ENCODE measurements at places on chromosomes 12 and 14.

GRCh38 chr14:64930085-64930843, 12.3 kb downstream of the GPX2 start:
- DNase-seq, result no peak

- no peak for DNase-seq
These were observed 70.6 kb downstream of the SAMD4A start for GRCh38 chr14:54637270-54638134.

GRCh38 chr12:110165540-110166159, 41.5 kb downstream of the IFT81 start:
- DNase-seq, result no peak

DNA sequence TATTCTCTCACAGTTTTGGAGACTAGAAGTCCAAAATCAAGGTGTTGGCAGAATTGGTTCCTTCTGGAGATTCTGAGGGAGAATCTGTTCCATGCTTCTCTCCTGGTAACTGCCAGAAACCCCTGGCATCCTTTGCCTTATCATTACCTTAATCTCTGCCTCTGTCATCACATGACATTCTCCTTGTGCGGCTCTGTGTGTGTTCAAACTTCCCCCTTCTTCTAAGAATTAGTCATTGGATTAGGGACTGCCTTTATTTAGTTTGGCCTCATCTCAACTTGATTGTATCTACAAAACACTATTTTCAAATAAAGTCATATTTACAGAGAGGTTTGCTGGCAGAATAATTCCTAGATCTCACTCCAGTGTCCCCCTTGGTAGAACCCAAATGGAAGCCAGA, 68.9 kb downstream of the ZNF641 start:
- DNase-seq, result no peak

GRCh38 chr12:94545935-94546771, 86.5 kb upstream of the CEP83 start:
- DNase-seq, result no peak

- DNase-seq, result no peak
These were observed 116.6 kb downstream of the ETV6 start for GRCh38 chr12:11765817-11766794.

GRCh38 chr12:85523197-85523596, 243.2 kb downstream of the ALX1 start:
- no peak for DNase-seq

Measured in hematopoietic multipotent progenitor cell treated with erythropoietin and hydrocortisone succinate and interleukin-3 and kit ligand, for 17 days (in vitro differentiated cells).